Activated T-helper 1 cell treated with anti-CD3 and anti-CD28 coated beads, Interleukin-2, amount 50 U/mL, for 16 hours (primary cell): ENCODE measurements at places on chromosomes 3 and 15.

DNA sequence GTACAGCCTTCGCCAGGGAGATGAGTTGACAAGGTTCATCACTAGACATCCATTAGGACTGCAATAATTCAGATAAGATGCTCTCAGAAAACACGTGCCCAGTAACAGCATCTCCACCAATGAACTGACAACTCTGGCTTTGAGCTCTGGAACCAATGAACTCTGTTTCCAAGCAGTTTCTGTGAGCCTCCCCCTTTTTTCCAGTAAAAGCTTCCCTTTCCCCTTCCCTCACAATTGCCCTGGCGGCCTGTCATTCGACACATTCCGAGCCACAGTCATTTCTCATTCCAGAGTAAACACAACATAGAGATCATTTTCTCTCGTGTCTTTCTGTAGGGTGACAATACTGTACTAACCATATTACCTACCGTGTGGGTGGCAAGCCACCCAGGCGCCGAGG is 3.6 kb downstream of the PLA2G4D start:
- DNase-seq: no peak

DNA sequence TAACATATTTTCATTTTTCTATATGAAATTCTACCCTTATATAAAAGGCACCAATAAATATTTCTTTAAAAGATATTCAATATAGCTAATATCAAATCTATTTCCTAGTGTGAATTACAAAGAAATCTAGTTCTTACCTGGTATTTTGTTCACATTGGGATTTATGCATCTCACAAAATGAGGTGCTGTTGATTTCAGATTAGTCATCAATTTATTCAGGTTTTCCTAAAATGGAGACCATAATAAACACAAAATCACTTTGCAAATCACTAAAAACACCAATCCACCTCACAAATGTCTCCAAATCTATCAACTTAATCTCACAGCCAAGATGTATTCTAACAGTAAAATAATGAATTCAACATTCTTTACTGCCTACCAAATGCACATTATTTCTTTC is 51.2 kb downstream of the MYH15 start:
- DNase-seq: no peak

DNA sequence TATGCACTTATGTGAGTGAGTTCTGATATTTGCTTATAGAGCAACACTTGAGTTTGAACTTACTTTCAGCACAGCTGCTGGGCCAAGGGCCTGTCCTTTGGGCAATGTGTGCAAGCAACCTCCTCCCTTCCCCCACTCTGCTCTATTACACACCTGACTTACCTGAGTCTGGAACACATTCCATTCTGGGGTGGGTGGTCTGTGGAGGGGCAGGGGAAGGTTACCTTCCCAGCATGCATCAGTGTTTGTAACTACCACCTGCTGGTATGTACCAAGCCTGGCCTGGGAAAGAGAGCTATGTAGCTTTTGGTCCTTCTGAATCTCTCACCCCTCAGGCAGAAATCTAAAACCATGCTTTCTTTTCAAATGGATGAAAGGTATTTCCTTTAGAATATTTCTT is 103.0 kb downstream of the ISL2 start:
- no peak for DNase-seq

GRCh38 chr3:13219902-13220296 is 146.7 kb upstream of the IQSEC1 start:
- DNase-seq: no peak

DNA sequence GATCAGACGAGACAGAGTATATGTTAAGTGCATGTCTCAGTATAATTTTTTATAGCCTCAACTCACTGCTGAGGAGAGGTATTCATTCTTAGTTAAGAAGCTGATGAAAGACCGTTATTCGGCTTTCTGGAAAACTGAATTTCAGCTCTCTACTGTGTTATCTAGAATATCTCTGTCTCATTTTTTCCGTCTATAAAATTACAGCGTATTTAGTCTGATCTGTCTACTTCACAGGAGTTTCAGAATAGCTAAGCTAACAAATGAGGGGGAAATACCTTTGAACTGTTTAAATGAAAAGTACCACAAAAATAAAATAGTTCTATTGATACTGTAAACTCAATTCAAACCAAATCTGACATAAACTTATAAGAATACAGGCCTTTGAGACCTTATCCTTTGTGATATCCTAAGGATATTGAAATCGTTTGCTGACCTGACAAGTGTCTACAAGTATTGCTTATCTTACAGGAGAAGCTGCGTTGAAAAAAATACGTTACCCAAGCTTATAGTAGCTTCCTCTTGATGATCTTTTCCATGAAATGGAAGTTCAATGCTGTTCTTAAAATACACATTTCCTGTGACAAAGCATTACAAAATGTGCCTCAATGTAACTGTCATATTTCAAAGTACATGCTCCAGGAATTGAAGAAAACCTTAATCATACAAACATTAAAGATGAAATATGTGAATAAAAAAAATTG is 104.6 kb downstream of the IL1RAP start:
- no peak for DNase-seq

DNA sequence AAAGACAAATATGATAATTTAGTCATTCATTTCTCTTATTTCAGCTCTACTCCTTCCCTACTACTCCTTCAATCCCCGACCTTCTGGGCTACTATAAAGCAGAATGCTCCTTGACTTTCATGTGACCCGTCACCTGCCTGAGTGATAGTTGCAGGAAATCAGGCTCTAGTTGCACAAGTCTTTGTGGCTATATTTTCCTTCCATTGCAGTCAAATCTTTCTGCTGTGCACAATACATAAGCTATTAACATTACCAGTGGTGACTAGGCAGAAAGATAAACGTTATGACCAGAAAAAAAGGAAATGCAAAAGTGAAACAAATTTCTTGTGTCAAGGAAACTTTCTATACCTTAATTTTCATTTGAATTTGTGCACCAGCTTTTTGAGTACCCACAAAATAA is 2.3 kb downstream of the SUCNR1 start:
- no peak for DNase-seq

DNA sequence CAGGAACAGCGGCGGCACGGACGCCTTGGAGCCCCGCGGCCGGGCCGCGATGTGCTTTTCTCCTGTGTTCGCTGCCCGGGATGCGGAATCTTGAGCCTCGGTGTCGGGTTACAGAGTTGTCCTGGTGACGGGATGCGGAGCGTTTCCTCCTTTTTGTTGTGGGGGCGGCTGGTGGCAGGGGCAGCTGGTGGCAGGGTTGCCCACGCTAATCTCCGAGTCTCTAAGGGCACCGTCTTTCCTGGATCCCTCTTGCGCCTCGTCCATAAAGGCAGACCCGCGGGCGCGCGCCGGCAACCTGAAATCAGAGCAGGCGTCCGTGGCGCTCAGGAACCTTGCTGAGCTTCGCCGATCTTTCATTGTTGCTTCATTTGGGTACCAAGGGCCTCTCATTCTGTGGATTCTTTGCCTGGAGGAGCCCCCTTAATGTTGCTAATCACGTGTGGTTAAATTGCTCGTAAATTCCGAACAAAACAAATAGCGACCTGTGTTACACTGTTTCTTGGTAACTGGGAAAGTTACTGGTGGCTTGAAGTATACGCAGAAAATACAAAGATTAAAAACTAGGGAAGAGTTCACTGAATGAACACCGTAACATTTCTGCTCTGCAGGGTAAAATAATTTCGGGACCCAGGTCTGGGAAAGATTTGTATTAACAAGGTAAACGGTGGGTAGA is 844 bp upstream of the PFN2 start:
- DNase-seq: peak; percentile 9

DNA sequence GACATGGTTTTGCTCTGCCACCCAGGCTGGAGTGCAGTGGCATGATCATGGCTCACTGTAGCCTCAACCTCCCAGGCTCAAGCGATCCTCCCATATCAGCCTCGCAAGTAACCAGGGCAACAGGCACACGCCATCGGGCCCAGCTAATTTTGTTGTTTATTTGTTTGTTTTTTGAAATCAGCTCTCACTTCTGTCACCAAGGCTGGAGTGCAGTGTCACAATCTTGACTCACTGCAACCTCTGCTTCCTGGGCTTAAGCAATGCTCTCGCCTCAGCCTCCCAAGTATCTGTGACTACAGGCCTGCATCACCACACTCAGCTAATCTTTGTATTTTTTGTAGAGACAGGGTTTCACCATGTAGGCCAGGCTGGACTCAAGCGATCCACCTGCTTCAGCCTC is 26.3 kb upstream of the PLCH1 start:
- no peak for DNase-seq

DNA sequence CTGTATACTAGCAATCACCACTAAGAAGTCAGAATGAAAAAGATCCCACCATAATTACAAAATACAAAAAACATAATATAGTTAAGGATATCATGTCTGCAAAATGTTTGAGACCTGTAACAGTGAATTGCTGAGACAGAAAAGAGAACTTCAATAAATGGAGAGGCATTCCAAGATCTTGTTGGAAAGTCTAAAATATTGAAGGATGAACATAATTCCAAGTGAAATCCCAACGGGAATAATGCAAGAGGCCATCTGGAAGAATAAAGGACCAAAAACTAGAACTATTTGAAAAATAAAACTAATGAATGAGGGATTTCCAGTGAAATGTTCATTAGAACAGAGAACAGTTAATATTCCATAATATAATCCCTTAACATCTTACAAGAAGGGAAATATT is 110.9 kb downstream of the COL6A6 start:
- DNase-seq: no peak

DNA sequence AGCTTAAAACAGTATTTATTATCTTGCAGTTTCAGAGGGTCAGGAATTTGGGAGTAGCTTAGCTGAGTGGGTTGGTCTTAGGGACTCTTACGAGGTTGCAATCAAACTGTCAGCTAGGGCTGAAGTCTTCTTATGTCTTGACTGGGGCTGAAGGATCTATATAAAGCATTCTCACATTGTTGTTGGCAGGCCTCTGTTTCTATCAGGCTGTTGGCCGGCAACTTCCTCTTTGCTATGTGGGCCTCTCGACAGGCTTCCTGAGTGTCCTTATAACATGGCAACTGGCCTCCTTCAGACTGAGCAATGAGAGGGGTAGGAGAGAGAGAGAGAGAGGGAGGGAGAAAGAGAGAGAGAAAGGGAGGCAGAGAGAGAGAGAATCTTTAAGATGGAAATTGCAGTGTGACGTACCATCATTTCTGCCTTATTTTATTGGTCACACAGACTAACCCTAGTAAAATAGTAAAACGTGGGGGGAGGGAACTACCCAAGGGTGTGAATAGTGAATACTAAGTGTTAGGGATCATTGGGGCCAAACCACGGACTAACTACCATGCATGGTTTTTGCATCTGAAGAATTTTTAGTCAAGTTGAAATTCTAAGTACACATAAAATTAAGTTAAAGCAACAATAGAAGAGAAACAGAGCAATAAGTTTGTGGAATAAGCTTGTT is 16.1 kb downstream of the FGF7 start:
- no peak for DNase-seq

GRCh38 chr3:102026656-102027055 is 177.3 kb downstream of the NFKBIZ start:
- no peak for DNase-seq

- no peak for DNase-seq
Observed at GRCh38 chr15:87710406-87710805, 546.1 kb downstream of the NTRK3 start.

DNA sequence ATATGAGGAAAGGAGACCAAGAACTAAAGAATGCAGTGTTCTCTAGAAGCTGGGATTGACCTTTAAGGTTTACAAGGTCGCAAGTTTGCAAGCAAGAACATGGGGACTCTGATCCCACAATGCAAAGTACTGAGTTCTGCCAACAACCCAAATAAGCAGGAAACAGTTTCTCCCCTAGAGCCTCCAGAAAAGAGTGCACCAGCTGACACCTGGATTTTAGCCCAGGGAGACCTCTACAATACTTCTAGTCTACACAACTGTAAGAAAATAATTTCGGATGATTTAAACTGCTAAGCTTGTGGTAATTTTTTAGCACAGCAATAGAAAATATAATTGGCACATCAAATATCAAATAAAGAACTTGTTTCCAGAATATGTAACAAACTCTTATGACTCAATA is 46.4 kb downstream of the EHHADH start:
- DNase-seq: no peak

- DNase-seq: no peak
Observed at GRCh38 chr3:100150473-100150872, 36.2 kb upstream of the FILIP1L start.

DNA sequence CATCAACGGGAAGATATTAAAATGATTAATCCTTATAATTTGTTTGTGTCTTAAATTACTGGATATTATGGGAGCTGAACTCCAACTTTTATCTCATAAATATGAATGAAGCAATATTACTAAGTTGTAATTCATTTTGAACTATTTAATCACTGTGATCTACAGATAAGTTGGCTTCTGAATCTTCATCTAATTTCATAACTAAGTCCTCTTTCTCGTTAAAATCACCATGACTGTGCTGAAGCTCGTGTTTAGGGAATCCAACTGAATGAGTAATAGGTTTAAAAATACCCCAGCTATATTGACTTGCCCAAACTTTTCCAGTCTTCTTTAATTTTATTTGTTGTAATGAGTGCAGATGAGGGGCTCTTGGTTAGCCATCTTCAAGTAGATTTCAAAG is 14.1 kb downstream of the MDFIC2 start:
- no peak for DNase-seq

DNA sequence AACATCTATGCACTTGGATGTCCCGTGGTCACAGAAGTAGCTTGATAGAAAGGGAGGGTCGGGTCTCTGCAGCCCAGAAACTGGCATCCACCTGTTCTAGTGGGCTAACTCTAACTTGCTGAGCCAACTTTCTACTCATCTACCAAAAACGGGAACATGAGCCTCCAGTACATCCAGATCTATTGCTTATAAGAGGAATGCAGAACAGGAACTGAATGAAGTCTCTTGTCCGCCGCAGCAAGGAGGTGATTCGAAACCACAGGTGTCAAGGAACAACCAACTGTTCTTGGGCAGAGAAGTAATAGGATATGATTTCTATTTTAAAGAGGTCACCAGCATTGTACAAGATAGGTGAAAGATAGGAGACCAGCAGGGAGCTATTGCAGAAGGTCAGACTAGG is 17.9 kb downstream of the TERC start:
- no peak for DNase-seq

DNA sequence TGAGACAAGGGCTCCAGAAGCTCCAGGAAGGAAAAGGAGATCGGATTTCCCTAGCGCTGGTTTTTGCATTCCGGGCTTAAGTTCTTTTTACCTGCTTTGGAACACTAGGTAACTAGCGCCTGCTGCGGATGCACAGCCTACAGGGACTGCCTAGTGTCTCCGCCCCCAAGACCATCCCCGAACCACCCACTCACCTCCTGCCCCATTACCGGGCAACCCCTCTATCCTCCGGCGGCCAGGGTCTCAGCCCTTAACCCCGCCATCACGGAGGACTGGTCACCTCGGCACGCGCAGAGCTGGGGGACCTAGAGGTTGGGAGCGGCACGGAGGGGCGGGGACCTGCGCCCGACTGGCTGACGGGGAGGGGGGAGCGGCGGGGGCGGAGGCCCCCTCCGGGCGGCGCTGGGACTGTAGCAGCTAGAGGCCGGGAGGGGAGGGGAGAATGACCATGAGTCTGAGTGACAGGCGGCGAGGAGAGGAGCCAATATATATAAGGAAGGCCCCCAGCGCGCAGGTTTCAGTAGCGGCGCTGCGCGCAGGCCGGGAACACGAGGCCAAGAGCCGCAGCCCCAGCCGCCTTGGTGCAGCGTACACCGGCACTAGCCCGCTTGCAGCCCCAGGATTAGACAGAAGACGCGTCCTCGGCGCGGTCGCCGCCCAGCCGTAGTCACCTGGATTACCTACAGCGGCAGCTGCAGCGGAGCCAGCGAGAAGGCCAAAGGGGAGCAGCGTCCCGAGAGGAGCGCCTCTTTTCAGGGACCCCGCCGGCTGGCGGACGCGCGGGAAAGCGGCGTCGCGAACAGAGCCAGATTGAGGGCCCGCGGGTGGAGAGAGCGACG is at the start of gene DLL4:
Gene DLL4, plus strand, starts transcription at position 520 of the 839 bp plus-strand sequence. CDS start 329 bp downstream, outside the sequence.
- no peak for DNase-seq

- DNase-seq: no peak
Observed at GRCh38 chr3:197017003-197017402, 12.6 kb downstream of the MELTF start.

- no peak for DNase-seq
Observed at GRCh38 chr3:155448531-155448930, 155.0 kb upstream of the STRIT1 start.
